T-helper 2 cell (primary cell): ENCODE measurements at places on chromosomes 6 and 20.

GRCh38 chr20:20993372-20993771, 112.8 kb downstream of the LINC00237 start:
- DNase-seq = no peak

DNA sequence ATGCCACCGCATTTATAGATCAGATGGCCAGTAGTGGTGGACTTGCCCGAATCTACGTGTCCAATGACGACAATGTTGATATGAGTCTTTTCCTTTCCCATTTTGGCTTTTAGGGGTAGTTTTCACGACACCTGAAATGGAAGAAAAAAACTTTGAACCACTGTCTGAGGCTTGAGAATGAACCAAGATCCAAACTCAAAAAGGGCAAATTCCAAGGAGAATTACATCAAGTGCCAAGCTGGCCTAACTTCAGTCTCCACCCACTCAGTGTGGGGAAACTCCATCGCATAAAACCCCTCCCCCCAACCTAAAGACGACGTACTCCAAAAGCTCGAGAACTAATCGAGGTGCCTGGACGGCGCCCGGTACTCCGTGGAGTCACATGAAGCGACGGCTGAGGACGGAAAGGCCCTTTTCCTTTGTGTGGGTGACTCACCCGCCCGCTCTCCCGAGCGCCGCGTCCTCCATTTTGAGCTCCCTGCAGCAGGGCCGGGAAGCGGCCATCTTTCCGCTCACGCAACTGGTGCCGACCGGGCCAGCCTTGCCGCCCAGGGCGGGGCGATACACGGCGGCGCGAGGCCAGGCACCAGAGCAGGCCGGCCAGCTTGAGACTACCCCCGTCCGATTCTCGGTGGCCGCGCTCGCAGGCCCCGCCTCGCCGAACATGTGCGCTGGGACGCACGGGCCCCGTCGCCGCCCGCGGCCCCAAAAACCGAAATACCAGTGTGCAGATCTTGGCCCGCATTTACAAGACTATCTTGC, 725 bp downstream of the EEF1A1 start:
- peak; percentile 75 for DNase-seq

- no peak for DNase-seq
These were observed 27.1 kb upstream of the HAO1 start for GRCh38 chr20:7967199-7967844.

DNA sequence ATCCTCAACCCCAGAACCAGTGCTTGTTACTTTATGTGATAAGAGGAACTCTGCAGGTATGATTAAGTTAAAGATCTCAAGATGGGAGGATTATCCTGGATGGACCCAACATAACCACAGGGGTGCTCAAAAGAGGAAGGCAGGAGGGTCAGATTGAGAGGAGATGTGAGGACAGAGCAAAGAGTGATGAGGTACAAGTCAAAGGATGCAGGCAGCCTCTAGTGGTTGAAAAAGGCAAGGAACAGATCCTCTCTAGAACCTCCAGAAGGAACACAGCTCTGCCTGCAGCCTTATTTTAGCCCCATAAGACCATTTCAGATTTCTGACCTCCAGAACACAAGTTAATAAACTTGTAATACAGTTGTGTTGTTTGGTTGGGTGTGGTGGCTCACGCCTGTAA, 41.2 kb downstream of the PDSS2 start:
- DNase-seq = no peak

DNA sequence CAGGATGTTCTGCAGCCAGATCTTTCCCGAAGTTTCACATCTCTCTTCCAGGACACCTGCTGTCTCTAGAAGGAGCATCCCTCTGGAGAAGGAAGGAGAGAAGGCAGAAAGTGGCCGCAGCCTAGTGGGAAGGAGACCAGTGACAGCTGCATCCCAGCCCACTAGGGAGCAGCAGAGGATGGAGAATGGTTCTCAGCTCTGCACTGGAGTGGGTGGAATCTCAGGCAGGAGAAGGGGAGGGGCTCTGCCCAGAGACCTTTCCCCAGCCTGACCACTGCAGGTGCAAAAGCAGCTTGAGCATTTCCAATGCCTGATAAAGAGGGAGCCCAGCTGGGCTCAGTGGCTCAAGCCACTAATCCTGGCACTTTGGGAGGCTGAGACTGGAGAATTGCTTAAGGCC, 32.3 kb downstream of the NCR2 start:
- DNase-seq = no peak

DNA sequence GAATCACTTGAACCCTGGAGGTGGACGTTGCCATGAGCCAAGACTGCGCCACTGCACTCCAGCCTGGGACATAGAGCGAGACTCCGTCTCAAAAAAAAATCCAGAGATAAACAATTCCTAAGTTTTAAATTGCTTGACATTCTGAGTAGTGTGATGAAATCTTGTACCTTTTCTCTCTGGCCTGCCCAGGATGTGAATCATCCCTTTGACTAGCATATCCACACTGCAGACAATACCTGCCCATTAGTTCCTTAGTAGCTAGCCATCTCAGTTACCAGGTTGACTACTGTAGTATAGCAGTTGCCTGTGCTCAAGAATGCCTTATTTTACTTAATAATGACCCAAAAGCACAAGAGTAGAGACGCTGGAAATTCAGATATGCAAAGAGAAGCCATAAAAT, 2.8 kb downstream of the ZFP57 start:
- no peak for DNase-seq

DNA sequence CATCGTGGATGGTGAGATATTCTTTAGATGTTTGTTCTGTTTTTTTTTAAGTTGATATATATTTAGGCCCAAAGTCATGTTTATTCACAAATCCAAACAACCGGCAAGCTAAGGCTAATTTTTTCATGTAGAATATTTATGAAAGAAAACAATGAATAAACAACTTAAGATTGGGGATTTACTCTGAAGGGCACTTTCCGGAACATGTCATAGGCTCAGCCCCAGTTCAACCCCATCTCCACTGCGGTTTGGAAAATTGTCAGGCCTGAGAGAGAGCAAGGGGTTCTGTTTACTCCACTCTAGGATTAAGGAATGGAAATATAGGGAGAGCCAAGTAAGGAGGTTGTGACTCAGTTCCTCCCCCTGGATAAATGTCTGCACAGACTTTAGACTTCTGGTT, 18.3 kb downstream of the RPS6KA2 start:
- no peak for DNase-seq

- DNase-seq = no peak
These were observed 110.5 kb downstream of the IRF4 start for GRCh38 chr6:501891-502601.

- no peak for DNase-seq
These were observed 5.3 kb upstream of the OSBPL2 start for GRCh38 chr20:62232770-62233645.

- no peak for DNase-seq
These were observed 8.1 kb upstream of the AP5S1 start for GRCh38 chr20:3812259-3812681.
